Stimulated activated CD4-positive, alpha-beta T cell treated with anti-CD3 and anti-CD28 coated beads, Interleukin-4, amount 100 ng/mL, for 24 hours (primary cell): ENCODE measurements at places on chromosomes 12 and 14.

- peak; percentile 32 for DNase-seq
These were observed 50.9 kb upstream of the VASH1 start for GRCh38 chr14:76710056-76711010.

DNA sequence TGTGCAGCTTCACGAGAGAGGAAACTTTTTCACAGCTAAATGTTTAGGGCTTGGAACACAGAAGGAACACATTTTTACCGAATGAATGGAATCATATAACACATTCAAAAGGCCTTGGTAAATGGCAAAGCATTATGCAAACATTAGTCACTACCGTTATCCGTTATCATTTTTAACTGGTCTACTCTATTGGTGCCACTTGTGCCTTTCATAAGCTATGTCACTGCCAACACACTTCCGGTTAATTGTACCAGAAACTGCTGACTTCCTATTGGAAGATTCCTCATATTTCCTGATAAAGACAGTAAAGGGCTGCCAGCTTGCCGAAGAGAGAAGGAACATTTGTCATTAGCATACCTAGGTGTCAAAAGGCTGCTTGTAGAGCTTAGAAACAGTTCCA is 169.2 kb downstream of the APAF1 start:
- DNase-seq: no peak

DNA sequence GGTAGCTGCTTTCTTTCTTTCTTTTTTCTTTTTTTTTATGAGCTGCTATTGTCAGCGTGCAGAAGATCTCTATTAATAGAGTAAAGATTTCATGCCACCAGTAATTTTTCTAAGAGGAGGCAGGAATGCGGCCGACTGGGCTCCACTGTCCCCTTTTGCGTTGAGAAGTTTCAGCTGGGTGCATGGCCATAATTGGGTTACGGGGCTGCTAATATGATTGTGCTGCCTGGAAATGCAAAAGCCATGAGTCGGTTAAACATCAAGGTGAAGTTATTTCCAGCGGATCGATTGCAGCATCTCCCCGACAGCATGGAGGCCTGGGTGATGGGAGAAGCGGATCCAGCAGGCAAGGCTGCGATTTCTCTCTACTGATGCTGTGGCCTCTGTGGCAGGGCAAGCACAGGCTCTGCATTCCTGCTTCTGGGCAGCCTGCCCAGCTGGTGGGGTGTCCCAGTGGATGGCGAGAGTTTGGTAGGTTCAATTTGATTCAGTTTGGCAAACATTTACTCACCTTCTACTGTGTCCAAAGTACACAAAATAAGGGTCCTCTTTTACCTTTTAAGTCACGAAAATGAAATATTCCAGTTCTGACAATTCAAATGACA is 54.4 kb upstream of the PRMT8 start:
- DNase-seq: no peak

DNA sequence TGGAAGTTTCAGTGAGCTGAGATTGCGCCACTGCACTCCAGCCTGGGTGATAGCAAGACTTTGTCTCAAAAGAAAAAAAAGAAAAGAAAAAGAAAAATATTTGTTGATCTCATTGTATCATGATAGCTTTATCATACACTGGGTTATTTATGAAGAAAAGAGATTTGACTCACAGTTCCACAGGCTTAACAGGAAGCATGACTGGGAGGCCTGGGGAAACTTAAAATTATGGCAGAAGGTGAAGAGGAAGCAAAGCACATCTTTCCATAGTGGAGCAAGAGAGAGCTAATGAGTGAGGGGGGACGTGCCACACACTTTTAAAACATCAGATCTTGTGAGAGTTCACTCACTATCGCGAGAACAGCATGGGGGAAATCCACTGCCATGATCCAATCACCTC is 72.7 kb upstream of the FUT8 start:
- no peak for DNase-seq

DNA sequence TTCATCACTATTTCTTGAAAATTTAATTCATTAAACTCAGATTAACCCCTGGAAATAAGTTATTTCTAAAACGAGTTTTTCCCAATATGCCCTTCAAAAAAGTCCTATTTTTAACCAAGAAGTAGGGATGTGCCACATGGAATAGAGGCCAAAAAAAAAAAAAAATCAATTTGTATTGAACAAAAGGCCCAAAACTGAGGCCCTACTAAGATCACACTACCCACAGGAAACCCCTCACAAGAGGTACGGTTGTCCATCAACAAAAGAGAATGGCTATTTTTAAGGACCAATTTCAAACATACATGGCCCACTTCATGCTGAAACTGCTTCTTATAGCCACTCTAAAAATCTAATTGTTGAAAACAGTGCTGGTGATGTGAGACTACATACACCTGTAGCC is 7.5 kb upstream of the BAZ2A start:
- no peak for DNase-seq

DNA sequence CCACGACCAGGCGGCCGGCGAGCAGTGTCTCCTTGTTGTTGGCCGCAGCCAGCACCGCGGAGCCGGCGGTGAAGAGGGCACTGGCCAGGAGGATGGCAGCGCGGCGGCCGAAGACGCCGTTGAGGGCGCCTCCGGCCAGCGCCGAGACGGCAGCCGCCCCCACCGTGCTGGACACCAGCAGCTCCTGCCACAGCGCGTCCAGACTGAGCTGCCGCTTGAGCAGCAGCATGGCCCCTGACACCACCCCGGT is 691 bp downstream of the SLC2A13 start:
- DNase-seq: no peak

DNA sequence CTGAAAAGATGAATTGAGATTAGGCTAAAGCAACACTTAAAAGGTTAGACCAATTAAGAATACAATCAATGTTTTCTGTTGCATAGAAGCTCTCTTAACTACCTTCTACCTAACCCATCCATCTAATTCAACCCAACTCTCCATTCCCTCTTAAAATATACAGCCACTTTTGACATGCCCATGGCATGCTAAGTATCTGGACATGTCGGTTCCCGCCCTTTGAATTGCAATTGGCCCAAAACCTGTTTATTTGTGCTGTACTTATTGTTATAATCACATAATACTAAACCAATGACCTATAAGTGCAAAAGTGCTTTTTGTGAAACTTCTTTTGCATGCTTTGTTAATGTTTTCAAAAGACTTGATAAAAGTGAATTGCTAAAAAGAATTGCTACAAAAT is 37.6 kb upstream of the APPL2 start:
- no peak for DNase-seq

DNA sequence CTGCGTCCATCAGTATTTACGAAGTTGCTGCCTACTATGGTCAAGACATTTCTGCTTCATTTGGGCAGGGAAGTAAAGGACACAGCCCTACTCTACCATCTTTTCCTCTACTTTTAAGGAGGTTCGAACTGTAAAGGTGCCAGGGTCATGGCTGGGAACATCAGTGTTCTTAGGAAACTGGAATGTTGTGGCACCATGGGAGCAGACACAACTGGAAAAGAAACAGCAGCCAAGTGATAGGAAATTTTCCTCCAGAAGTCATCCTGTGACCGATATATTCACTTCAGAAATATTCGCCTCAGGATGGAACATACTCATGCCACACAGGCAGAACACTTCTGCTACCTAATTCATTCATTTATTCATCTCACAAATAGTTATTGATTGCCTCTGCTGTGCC is 104.4 kb downstream of the ETV6 start:
- DNase-seq: no peak

DNA sequence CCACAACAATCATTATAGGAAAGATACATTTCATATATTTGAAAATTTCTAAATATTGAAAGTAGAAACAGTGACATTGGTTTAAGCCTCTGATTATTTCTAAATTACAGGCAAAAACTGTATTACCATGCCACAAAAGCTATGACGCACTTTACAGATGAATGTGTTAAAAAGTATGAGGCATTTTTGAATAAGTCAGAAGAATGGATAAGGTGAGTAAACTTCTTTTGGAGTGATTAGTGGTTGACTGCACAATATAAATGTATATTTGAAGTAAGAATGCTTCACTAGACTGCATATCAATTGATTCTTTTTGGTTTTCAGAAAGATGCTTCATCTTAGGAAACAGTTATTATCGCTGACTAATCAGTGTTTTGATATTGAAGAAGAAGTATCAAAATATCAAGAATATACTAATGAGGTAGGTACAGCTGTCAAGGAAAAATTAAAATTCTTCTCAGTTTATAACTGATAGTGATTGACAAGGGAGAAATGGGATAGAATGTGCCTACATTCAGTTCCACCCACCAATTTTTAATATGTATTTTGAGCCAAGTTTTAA is 45.0 kb downstream of the TBK1 start:
- DNase-seq: no peak

DNA sequence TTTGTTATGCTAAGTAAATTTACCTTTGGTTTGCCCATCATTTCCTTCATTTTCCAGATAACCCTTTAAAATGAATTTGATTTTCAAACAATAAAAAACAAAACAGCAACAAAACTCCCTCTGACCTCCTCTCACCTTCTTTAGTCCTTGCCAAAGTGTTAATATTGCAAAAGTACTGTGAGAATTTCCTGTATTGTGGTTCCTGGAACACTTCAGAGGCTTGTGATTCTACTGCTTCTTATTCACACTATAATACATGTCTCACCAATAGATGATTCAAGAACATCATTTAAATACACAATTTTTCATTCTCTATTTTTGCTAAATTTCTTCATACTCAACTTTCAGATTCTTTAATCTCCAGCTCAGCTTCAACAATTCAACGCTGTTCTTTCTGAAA is at the start of gene KLRD1:
KLRD1 (plus strand) TSS at position 241 of the 400 bp plus-strand sequence. CDS start 208 bp downstream, outside the sequence.
- no peak for DNase-seq

- no peak for DNase-seq
These were observed 334.5 kb downstream of the IPO8 start for GRCh38 chr12:30361145-30361544.

- DNase-seq: no peak
These were observed 57.4 kb downstream of the SPPL3 start for GRCh38 chr12:120846721-120847120.

DNA sequence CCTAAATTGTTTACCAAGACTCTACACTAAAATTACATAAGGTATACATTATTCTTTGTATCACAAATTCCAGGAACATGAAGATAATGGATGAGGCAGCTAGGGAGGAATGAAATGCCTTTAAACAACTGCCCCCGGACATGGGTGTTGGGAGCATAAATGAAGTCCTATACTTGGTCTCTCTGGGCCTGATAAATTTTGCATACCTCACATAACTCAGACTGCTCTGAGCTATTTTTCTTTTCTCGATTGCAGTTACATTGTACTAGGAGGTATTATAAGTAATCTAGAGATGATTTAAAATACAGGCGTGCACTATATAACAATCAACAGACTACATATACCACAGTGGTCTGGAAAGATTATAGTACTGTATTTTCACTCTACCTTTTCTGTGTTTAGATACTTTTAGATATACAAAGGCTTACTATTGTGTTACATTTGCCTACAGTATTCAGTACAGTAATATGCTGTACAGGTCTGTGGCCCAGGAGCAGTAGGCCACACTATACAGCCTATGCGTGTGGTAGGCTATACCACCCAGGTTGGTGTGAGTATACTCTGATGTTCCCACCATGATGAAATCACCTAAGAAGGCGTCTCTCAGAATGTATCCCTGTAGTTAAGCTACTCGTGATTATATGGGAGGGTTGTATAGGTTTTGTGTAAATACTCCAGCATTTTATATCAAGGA is 14.3 kb downstream of the FNTB start:
- no peak for DNase-seq

DNA sequence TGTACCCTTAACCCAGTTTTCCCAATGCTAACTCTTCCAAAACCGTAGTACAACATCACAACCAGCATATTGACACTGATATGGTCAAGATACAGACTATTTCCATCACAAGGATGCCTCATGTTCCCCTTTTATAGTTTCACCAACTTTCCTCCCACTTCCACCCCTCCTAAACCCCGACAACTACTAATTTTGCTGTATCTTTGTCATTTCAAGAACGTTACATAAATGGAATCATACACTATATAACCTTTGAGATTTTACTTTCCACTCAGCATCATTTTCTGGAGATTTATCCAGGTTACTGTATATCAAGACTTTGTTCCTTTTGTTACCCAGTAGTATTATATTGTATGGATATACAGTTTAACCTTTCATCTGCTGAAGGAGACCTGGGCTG is 88.9 kb downstream of the MED13L start:
- DNase-seq: no peak

DNA sequence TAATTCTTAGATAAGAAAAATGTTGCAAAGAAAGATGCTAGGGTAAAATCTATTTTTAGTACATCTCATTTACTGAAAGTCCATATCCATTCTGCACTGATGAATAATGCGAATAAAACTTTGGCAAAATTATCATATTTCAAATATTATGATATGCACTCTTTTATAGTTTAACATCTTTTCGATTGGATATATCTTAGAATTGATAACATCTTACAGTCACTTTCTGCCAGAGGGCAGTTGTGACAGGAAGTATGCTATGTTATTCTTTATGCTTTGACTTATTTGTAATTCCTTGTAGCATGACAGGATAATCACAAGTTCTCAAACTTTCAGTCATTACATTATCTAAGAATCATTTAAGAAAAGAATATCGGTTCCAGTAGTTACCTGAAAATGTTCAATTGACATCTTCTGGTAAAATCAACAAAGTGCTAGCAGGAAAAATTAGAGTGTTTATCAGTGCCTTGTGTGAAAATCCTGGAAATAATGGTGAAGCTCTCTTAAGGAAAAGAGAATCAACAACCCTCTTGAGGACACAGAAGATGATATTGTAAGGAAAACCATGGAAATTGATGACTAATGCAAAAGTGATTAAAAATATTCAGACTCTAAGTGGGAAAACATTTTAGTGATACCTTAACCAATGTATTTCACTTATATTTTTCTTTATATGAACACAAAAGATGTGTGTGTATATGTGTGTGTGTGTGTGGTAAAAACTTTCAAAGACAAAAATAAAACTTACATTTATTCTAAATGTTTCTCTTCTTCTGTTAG is 95.5 kb downstream of the SLC6A15 start:
- DNase-seq: no peak

DNA sequence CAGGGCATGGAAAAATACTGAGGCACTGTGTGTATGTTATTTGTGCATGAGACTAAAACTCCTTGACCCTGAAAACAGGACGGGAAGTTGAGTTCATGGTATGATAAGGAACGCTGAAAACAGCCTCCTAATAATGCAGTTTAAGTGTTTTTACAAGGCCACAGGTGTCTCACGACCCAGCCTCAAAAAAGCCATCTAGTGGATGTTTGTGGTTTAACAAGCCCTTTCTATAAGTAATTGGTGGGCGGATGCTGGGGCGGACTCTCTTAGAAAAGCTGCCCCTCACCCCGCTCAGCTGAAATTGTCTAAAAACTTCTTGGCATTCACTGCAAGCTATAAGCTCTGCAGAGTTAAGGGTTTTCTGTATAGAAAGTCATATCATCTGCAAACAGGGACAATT is 184.5 kb downstream of the NUBPL start:
- DNase-seq: no peak

- DNase-seq: no peak
These were observed 87.8 kb downstream of the NEDD1 start for GRCh38 chr12:96994900-96995299.

- DNase-seq: no peak
These were observed 82.1 kb upstream of the FSCB start for GRCh38 chr14:44589180-44589579.

DNA sequence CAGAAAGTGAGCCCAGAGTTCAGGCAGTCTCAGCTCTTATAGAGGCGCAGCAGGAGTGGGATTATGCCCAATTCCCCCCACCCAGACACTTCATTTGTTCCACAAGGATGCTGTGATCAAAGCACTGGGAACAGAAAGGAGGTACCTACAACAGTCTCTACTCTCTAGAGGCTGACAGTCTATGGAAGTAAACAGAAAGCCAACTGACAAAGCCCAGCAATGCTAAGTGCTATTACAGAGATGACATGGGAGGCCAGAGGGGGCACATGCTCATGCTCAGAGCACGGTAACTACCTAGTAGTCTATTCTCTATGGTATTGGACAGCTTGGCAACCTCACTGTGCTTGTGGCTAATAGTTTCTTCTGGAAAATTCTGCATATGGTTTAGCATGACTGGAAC is 85.9 kb downstream of the STXBP6 start:
- no peak for DNase-seq
